ENCODE measurements at places on chromosomes 13 and 19. TPM values are rescaled to one million over a fixed set of nuclear protein-coding genes. Genes with fewer than 3 reads are reported as not detected.

Gene CNMD
- not detected for total RNA-seq

Gene DOCK9
- total RNA-seq: 40.7 TPM

Gene C1QTNF9B
- total RNA-seq: not detected

Gene NPHS1
- total RNA-seq: not detected

Gene TEX101
- total RNA-seq: not detected

Gene FLT3
- not detected for total RNA-seq

Gene CTXN1
- total RNA-seq: 0.50 TPM

Gene KLK5
- total RNA-seq: not detected

Gene LILRB1
- not detected for total RNA-seq

Gene TMC4
- 0.16 TPM for total RNA-seq

Gene LIG1
- 119 TPM for total RNA-seq

Gene LCP1
- 741 TPM for total RNA-seq

Gene CYP4F8
- not detected for total RNA-seq

Gene ISOC2
- 34.8 TPM for total RNA-seq

Gene REEP6
- 2.1 TPM for total RNA-seq

Gene KCNN4
- 98.7 TPM for total RNA-seq

Gene MISP3
- total RNA-seq: 5.3 TPM
